ENCODE measurements at places on chromosomes 1 and 21. TPM values are rescaled to one million over a fixed set of nuclear protein-coding genes. Genes with fewer than 3 reads are reported as not detected.

The LCE7A gene
- not detected for total RNA-seq

DNA sequence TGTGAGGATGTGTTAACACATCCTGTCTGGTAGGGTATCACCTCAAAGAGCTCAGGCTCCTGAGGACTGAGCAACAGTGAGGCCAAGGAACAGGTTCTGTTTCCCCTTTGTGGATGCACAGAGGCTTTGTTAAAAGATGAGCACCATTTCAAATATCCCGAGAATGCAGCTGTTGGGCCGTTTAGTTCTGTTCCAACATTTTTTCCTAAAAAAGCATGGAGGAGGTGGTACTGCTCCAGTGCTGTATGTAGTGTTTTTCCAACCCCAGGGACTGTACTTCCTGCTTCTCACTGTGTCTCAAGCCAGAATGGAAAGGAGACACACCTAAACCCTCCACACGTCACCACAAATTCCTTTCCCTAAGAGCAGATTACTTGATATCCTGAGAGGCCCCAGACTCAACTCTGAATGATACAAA lies 53.8 kb upstream of the BCL10 start:
- peak; percentile 74 for DNase-seq
- peaks cover 16% of the 10 kb centered on the region for H3K36me3 ChIP-seq
- H3K4me3 ChIP-seq = no peak overlapping the region
- no peaks in the 10 kb centered on the region for H3K27me3 ChIP-seq
- peak overlapping the region; percentile 99 for H3K27ac ChIP-seq

DNA sequence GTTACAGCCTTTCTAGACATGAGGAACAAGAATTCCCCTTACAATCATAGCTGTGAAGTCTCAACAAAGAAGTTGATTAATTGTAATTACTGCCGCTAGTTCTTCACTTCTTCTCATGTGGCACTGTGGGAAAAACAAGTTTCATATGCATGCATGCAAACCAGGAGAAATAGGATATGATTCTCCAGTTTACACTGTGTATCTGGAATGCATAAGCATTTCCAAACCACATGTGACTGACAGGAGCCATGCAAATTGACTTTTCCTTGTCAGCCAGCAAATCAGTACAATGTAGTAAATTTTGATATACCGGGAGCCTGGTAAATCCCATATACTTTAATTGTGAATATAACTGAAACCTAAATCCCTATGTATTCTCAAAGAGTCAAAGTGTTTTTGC lies 279.3 kb downstream of the PAPPA2 start:
- no peak overlapping the region for H3K4me3 ChIP-seq
- H3K4me1 ChIP-seq = no peaks in the 10 kb centered on the region
- no peaks in the 10 kb centered on the region for H3K36me3 ChIP-seq
- no peak for DNase-seq
- no peaks in the 10 kb centered on the region for H3K27me3 ChIP-seq

DNA sequence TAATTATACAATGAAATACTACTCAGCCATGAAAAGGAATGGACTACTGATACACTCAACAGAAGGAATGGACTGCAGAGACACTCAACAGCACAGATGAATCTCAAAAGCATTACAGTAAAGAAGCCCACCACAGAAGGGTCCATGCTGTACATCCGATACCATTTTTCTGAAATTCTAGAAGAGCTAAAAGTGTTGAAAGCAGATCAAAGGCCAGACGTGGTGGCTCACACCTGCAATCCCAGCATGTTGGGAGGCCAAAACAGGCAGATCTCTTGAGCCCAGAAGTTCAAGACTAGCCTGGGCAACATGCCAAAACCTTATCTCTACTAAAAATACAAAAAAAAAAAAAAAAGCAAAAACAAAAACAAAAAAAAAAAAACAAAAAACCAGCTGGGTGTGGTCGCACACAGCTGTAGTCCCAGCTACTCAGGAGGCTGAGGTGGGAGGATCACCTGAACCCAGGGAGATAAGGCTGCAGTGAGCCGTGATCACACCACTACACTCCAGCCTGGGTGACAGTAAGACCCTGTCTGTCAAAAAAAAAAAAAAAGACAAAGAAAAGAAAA lies 15.5 kb downstream of the PPP1R15B start:
- no peaks in the 10 kb centered on the region for H3K27me3 ChIP-seq
- H3K36me3 ChIP-seq = peaks cover 22% of the 10 kb centered on the region
- no peaks in the 10 kb centered on the region for H3K4me1 ChIP-seq

The TMEM54 gene
- 16.5 TPM for total RNA-seq

Data from osteoblast (primary cell).